ENCODE measurements at places on chromosomes 16 and 17.

- DNase-seq: no peak
Observed at GRCh38 chr16:72921106-72921505, 126.8 kb downstream of the ZFHX3 start.

DNA sequence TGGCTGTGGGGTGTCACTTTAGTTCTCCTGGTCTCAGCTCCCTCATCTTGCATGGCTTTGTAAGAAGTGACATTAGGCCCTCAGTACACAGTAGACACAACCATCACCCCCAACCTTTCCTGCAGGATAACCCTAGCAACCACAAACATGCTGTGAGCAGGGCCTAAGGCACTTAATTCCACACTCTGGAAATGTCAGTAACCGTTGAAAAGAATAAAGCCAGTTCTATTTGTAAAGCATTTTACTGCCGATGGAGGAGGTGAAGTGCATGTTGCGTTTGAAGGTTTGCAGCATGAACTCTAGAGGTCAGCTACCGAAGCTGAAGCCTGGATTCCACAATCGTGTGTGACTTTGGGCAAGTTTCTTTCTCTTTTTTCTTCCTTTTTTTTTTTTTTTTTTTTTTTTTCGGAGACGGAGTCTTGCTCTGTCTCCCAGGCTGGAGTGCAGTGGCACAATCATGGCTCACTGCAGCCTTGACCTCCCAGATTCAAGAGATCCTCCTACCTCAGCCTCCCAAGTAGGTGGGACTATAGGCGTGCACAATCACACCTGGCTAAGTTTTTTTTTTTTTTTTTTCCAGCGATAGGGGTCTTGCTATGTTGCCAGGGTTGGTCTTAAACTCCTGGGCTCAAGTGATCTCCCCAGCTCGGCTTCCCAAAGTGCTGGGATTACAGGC, 26.1 kb upstream of the TOB1 start:
- no peak for DNase-seq

GRCh38 chr16:2471016-2471652, at the start of gene NTN3:
Gene NTN3, plus strand, starts transcription at chr16:2471297. Its CDS starts 405 bp downstream, at chr16:2471702.
- no peak for DNase-seq

GRCh38 chr17:43536236-43536992, 9.7 kb downstream of the ETV4 start:
- DNase-seq: no peak

- no peak for DNase-seq
Observed at GRCh38 chr16:31213877-31214707, at the start of gene TRIM72. Gene TRIM72, plus strand, starts transcription at chr16:31214119. Its CDS starts 620 bp downstream, at chr16:31214739.

GRCh38 chr16:58733248-58733670, 857 bp downstream of the GOT2 start:
- no peak for DNase-seq

DNA sequence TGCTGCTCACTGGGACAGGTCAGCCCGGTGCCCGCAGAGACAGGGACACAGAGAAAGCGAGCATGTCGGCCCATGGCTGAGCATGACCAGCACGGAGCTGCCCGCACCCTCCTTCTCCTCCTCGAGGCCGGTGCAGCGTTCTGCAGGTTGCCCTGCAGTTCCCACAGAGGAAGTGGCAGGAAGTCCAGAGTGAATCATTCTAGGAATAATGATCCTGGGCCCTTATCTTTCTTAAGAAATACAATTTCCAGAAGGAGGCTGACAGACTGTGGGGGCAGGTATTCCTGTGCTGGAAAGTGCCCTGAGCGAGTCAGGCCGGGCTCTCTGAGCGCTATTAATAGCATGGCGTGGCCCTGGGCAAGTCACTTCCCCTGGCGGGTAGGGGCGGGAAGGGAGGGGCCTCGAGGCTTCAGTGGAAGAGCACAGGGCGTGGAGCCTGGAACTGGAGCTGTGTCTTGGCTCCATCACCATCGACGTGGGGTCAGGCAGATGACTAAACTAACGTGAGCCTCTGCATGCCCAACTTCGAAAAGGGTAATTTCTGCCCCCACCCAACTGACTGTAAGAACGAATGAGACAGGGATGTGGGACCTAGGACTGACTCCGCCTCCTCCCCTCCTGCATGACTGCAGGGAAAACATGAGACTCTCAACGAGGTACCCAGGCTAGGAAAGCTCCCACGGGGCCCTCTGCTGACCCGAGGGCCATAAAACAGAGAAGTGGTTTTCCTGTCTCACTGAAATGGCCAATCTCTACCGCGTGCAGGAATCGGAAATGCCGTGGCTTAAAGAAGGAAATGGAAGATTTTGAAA, 9.8 kb downstream of the TMEM204 start:
- no peak for DNase-seq
